ENCODE measurements at places on chromosomes 3 and 15.

GRCh38 chr3:186901135-186901734 lies 29.1 kb upstream of the ST6GAL1 start:
- no peak for DNase-seq

- no peak for DNase-seq
Measured at GRCh38 chr3:127736801-127737539, 64.2 kb downstream of the ABTB1 start.

DNA sequence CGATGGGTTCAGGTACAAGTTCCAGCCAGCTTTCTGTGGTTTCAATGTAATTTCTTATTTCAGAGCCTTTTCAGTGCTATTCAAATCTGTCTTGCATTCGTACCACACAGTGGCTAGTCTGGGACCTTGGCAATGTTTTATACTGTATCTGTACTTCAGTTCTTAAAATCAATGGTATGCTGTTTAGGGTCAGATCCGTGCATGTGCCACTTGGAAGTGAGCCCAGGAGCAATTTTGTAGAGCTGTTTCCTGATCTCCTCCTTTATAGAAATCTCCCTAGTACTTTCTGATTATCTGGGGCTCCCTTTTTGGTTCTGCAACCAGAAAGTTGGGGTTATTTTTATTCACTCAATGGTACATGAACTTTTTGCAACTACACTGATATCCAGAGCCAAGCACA lies 59.5 kb upstream of the NDUFB4 start:
- no peak for DNase-seq

GRCh38 chr15:97623091-97623661 lies 337.3 kb upstream of the ARRDC4 start:
- no peak for DNase-seq

GRCh38 chr15:36951731-36952247 lies 148.6 kb downstream of the MEIS2 start:
- DNase-seq = peak; percentile 26

Measured in BJ (cell line).